Cortex of kidney (tissue), 1 donor: ENCODE measurements at places on chromosomes 7 and 10.

DNA sequence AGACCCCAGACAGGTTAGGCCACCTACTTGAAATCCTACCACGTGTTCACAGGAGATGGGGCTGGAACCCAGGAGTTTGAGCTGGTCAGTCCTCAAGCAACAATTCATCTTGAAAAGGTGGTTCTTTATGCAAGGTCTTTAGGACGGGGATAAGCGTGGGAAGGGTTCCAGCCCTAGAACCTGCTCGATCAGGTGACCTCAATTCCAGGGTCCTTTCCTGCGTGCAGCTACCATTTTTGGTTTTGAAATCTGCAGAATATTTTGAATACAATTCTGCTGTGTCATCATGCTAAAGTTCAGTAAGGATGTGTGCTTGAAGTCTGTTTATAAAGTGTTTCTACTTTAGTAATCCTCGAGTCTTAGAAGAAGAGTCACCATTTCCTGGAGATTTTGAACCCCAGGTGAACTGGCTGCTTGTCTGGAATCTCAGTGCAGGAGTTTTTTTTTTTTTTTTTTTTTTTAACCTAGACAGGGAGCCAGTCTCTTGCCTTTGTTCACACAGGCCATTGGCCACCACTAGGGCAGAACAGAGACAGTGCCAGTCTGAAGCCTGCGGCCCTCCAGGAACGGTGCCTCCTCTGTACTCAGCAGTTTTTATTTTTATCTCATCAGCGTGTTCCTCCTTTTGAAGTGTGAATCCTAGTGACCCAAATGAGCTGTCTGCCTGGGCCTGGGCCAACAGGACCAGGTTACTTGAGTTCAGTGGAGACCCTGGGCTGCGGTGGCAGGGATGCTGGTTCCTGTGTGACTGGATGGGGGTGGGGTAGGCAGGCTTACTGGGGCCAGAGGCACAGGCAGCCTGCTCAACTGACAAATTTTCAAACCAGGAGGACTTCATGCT lies 54.6 kb downstream of the EEPD1 start:
- DNase-seq, result no peak

DNA sequence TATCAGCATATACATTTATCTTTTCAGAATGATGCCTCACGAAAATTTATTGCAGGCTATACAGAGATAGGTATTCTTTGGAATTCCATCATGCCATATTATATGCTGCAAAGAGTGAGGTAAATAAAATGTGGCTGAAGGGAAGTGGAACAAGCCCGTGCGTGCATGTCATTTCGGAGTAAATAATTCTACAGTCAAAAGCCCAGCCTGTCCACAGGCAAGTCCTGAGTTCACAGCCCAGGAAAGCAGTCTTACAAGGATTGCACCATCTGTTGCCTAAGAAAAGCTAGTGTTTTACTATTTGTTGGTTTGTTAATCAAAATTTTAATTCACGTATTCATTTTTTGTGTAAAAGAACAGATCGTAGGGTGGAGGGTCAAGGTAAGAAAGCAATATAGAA lies 292.4 kb upstream of the AKR1E2 start:
- DNase-seq, result no peak

- no peak for DNase-seq
Measured at GRCh38 chr10:73855413-73855812, 18.9 kb downstream of the CAMK2G start.

DNA sequence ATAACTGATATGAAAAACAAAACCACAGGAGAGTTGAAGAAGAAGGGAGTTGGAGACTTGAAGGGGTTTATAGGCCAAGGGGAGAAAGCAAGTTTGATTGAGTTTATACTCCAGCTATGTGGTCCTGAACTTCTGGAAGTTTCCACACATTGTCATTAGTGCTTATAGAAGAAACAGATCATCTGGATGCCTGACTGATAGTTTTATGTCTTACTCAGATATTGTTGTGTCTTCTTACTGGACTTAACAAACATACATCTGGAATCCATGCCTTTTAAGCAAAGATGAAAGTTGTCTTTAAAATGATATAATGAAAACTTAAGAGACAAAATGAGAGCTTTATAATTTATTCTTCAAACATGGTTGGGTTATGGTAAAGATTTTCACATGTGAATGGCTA lies 101.3 kb upstream of the FZD8 start:
- no peak for DNase-seq
